Stimulated activated CD4-positive, alpha-beta T cell treated with anti-CD3 and anti-CD28 coated beads, Interleukin-2, amount 100 ng/mL, for 24 hours (primary cell): ENCODE measurements at places on chromosomes 5 and 9.

- DNase-seq = no peak
These were observed 48.6 kb upstream of the SH3PXD2B start for GRCh38 chr5:172502969-172503368.

- DNase-seq = peak; percentile 26
These were observed 46.3 kb downstream of the FSTL4 start for GRCh38 chr5:133565993-133566392.

DNA sequence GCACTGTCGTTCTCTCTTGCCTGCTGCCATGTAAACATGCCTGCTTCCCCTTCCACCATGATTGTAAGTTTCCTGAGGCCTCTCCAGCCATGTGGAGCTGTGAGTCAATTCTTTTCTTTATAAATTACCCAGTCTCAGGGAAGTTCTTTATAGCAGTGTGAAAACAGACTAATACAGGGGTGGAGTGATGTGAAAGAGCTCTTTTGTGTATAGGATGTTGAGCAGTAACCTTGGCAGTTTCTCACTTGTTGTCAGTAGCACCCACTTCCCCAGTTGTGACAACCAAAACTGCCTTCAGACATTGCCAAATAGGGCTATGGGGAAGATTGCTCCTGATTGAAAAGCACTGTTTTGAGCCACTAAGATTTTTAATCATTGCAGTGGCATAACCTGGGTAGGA is 552.2 kb upstream of the ZNF462 start:
- DNase-seq = no peak

- no peak for DNase-seq
These were observed 37.1 kb downstream of the BARX1 start for GRCh38 chr9:93918061-93918460.

DNA sequence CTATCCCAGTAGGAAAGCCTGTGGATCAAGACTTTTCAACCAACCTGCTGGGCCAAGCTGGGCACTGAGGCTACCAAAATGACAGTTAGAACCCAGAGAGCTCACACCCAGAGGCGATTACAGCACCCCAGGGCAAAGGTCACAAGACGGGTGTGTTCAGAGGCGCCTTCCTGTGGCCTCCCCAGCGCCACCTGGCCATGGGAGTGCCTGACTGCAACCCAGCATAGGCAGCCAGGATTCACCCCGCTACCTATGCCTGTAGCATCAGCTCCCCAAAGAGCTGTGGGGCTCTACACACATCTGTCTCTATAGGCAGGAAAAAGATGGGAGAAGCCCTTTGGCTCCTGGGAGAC is 33.5 kb downstream of the PDGFRB start:
- peak; percentile 15 for DNase-seq

DNA sequence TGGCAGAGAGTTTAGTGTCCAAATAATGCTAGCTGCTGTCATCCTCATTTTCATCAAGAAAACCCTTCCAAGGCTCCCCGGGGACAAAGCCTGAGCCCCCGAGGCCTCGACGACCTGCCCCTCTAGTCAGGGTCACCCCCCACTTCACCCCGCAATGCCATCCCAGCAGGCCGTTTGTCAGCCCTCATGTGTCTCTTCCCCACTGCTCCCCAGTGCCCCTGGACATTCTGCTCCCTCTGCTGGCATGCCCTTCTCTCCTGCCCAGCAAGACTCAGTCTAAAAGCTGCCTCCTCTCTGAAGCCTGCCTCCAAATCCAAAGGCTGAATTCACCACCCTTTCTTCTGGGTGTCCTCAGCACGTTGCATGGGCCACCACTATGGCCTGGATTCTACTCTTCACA is 59.3 kb downstream of the PAX5 start:
- DNase-seq = no peak

- DNase-seq = no peak
These were observed 1.2 kb upstream of the RABGAP1 start for GRCh38 chr9:122939601-122940000.

DNA sequence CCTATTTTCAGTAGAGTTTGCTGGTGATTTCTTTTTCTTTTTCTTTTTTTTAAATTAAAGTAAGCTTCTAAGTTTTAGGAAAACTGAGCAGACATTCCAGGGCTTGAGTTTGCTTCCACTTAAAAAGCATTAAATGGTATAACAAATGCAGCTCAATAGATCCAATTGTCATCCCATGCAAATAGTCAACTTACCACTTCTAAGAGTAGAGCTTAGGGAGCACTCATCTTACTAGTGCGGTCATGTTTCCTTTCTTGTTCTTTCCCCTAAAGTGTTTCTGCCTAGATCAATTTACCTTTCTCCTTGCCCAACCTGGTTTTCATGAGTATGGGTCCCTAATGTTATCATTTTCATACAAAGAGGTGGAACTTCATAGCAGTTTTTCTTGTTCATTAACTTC is 13.0 kb upstream of the CEP120 start:
- no peak for DNase-seq

GRCh38 chr9:83707518-83707767 is 315 bp downstream of the UBQLN1 start:
- peak; percentile 78 for DNase-seq

DNA sequence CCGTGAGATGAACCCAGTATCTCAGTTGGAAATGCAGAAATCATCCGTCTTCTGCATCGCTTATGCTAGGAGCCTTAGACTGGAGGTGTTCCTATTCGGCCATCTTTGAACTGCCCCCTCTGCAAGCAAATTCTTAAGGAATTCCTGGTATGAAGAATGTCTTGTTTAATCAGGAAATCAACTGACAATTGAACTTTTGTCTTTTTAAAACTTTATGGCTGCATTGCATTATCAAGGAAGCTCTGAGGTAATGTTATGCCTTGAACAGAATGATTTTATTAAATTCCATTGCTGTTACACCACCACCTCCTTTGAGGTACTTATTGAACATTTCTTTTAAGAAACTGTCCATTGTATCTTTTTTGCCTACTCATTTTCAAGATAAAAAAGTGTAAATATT is 1915.7 kb upstream of the CDH9 start:
- no peak for DNase-seq

- peak; percentile 64 for DNase-seq
These were observed 20.5 kb upstream of the GLRX start for GRCh38 chr5:95842854-95843544.

DNA sequence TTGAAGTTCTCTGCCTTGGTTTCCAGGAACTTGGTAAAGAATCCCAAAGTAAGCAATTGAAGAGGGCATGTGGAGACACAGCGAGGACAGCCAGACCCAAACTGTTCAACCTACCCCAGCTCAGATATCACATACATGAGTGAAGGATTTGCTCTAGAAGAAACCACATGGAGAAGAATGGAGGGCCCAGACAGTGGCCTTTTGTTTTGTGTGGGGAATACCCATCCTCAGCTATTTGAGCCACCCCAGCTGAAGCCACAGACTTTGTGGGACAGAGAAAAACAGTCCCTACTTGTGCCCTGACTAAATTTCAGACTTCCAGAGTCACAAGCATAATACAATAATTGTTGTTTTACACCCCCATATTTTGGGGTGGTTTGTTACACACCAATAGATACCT is 387.1 kb downstream of the ZSWIM6 start:
- DNase-seq = no peak

GRCh38 chr5:97142521-97143254 is at the start of gene LIX1:
LIX1 (minus strand) TSS chr5:97142611; CDS start chr5:97142576, 35 bp downstream.
- DNase-seq = peak; percentile 25

- no peak for DNase-seq
These were observed 27.1 kb downstream of the HRH2 start for GRCh38 chr5:175684931-175685330.

DNA sequence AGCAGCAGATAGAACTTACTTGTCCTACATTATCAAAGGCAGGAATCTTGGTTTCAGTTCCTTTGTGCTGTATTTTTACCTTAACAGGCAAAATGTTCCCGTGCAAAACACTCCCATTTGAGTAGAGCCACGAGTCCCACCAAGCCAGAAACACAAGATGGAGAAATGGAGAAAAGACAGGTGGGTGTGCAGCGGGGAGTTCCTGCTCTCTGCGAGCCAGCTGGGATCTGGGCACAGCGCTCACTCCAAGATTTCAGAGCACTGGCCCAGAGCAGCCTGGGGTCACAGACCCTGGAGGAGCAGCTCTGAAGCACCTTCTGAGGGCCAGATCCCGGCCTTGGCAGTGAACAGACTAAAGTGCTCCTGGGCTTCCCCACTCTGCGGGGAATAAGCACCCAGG is 2.9 kb downstream of the UCK1 start:
- DNase-seq = no peak

DNA sequence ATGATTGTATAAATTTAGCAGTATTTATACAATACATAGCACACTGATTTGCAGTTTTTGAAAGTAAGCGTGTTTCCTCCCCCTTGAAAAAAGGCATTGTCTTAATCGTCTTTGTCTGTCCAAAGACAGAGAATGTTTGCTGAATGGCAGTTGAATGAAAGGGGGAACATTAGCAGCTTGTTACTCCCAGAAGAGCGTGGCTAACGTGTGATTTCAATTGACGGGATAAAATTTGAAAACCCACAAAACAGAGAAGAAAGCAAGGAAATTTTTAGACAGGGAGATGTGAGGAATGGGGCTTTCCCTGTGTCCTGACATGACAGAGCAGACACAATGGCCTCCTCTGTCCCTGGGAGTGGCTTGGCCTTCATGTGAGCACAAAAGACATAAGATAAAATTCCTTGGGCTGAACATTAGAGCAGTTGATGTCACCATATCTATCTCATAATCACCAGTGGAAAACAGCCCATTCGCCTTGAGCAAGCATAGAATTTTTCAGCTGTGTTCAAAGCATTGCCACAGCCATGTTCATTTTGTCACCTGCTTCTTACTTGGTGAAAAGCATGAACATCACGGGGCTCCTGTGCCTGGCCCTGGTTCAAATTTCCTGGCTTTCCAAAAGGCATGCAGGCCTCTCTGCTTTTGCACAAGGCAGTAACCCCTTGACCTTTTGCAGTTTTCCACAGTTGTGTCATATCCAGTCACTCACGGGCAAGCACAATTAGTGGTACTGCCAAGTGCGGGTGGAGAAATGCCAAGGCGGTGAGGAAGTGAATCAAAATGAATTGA is 126.9 kb downstream of the TLE1 start:
- DNase-seq = no peak

DNA sequence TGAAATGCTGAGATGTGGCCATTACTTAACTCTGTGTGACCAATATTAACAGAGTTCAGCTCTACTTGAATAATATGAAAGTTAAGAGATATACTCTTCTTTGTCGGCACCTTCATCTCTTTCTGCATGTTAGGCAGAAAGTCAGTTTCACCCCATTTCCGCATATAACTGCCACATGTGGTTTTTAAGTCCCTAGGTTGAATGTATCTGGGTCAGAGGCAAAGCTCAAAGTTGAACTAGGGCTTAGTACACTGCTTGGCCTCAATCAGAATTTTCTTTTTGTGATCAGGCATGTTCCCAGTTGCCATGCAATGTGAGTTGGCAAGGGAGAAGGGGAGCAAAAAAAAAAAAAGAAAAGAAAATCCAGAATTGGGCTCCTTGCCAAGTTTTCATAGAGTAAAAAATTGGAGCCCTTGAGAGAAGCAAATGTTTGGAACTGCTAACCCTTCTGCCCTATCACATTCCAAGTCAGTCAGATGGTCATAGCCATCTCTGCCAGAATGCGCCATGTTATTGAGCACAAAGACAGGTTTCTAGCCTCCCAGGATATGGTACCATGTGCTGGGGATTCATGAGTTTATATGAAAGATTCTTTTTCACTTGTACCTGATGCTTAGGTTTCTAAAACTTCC is 251.2 kb upstream of the RORB start:
- no peak for DNase-seq

GRCh38 chr5:58926541-58926935 is 343.7 kb downstream of the RAB3C start:
- DNase-seq = no peak

DNA sequence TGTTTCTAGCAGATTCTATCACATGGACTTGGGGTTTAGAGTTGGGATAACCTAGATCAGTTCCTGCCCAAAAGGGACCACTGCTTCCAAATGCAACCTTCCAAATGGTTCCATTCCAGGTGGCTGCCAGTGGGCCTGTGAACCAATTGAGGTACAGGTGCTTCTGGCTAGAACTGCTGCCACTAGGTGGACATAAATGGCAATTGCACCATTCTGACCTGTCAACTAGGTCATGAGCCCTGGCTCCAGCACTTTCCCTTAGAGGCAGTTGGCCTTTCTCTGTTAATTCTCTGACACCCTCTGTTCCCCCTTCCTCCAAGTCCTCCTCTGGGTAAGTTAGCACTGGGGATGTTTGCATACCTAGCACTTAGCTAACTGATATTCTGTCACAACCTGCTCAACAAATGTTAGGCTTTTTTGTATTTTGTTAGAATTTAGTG is 16.6 kb upstream of the HEMGN start:
- DNase-seq = peak; percentile 43

GRCh38 chr5:170650850-170651249 is 132.7 kb upstream of the GABRP start:
- no peak for DNase-seq

- no peak for DNase-seq
These were observed 252.5 kb downstream of the TLE4 start for GRCh38 chr9:79824265-79824664.
